ENCODE measurements at places on chromosomes 12 and 14. TPM values are rescaled to one million over a fixed set of nuclear protein-coding genes. Genes with fewer than 3 reads are reported as not detected.

The GPX2 gene
- total RNA-seq = not detected

The INHBE gene
- total RNA-seq = 0.34 TPM

The COCH gene
- total RNA-seq = 0.92 TPM

The PTPRB gene
- total RNA-seq = 0.43 TPM

The IL22 gene
- not detected for total RNA-seq

The LRTM2 gene
- total RNA-seq = not detected

The RASSF9 gene
- 0.11 TPM for total RNA-seq

The KRT78 gene
- not detected for total RNA-seq

The TMTC1 gene
- total RNA-seq = 12.7 TPM

The KRT83 gene
- not detected for total RNA-seq

The RNASE4 gene
- 2.7 TPM for total RNA-seq

The CYP27B1 gene
- 3.1 TPM for total RNA-seq

The FERMT2 gene
- total RNA-seq = 40.8 TPM

The TBX5 gene
- not detected for total RNA-seq

The TMEM253 gene
- not detected for total RNA-seq

The TMEM260 gene
- total RNA-seq = 19.3 TPM

The LHX5 gene
- not detected for total RNA-seq

The RTL1 gene
- not detected for total RNA-seq

The FGD4 gene
- 32.3 TPM for total RNA-seq

The GPR65 gene
- total RNA-seq = 0.03 TPM

The FSCB gene
- total RNA-seq = not detected

The INSM2 gene
- total RNA-seq = 0.27 TPM

The KLRC3 gene
- total RNA-seq = 1.7 TPM

The CLEC6A gene
- total RNA-seq = 0.29 TPM

The ASB2 gene
- 3.8 TPM for total RNA-seq

The GNG2 gene
- 19.1 TPM for total RNA-seq

The SELPLG gene
- 0.80 TPM for total RNA-seq

The PLCZ1 gene
- total RNA-seq = not detected

The TPH2 gene
- total RNA-seq = not detected

The TAS2R30 gene
- total RNA-seq = 0.75 TPM

The PRR4 gene
- 3.2 TPM for total RNA-seq

The NKX2-1 gene
- total RNA-seq = not detected

The TBC1D30 gene
- total RNA-seq = 2.2 TPM

The TESPA1 gene
- total RNA-seq = not detected

The SMCO2 gene
- not detected for total RNA-seq

The WSCD2 gene
- total RNA-seq = not detected

The SALL2 gene
- 0.85 TPM for total RNA-seq

The ARHGEF40 gene
- total RNA-seq = 16.0 TPM

The ACRBP gene
- 0.21 TPM for total RNA-seq

The RAPGEF3 gene
- total RNA-seq = 1.1 TPM

The SYNDIG1L gene
- total RNA-seq = not detected

The OR10AD1 gene
- not detected for total RNA-seq

The FRMD6 gene
- total RNA-seq = 45.5 TPM

The CCDC198 gene
- not detected for total RNA-seq

The GYS2 gene
- not detected for total RNA-seq

The RPS6KL1 gene
- 1.3 TPM for total RNA-seq

The PLXNC1 gene
- 48.8 TPM for total RNA-seq

The OR4E2 gene
- not detected for total RNA-seq

The CAPZA3 gene
- total RNA-seq = not detected

The IL26 gene
- total RNA-seq = not detected
